ENCODE measurements at places on chromosomes 16 and 17.

GRCh38 chr16:27585200-27585599 lies 35.3 kb downstream of the KATNIP start:
- DNase-seq: no peak

DNA sequence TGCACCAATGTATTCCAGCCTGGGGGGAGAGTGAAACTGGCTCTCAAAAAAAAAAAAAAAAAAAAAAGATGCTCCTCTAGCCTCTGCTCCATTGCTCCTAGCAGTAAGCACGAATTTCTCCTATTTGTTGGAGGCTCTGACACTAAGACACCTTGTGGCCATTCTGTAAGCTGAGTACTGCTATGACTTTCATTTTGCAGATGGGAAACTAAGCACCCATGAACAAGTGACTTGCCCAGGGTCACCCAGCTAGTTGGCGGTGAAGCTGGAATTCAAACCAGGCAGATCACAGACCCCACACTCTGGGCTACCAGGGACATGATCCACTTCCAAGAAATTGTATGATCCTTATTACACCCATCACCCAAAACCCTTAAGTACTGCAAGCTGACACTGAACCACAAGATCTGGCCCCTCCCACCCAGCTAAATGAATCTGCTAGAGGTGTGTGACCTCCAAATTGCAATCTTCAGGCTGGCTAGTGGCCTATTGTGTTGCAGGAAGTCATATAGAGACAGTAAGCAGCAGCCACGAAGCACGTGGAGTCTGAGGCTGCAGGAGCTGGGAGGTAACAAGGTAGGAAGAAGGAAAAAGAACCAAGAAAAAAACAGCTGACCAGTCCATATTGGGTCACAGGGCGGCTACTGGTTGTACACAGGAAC lies 209.4 kb downstream of the XYLT1 start:
- DNase-seq: no peak

GRCh38 chr16:61817583-61818278 lies 218.5 kb downstream of the CDH8 start:
- no peak for DNase-seq

- no peak for DNase-seq
Measured at GRCh38 chr16:15530085-15530484, 95.7 kb downstream of the BMERB1 start.

- DNase-seq: no peak
Measured at GRCh38 chr17:60321336-60322055, 70.4 kb downstream of the USP32 start.

DNA sequence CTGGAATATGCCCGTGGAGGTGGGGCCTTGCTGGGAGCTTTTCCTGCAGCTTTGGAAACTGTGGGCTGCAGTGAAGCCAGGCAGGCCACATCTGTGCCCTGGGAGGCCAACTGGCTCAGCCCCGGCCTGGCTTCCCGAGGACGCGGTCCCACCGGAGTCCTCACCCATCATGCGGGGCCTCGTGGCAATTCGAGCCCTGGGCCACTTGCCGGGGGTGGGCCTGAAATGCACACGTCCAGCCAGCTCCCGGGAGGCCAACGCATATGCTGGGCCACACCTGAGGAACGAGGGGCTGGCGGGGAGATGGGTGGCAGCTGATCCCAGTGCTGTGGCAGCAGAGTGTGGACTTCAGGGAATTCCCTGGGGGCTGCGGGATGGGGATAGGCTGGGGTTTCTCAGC lies 172.4 kb upstream of the GSE1 start:
- no peak for DNase-seq

DNA sequence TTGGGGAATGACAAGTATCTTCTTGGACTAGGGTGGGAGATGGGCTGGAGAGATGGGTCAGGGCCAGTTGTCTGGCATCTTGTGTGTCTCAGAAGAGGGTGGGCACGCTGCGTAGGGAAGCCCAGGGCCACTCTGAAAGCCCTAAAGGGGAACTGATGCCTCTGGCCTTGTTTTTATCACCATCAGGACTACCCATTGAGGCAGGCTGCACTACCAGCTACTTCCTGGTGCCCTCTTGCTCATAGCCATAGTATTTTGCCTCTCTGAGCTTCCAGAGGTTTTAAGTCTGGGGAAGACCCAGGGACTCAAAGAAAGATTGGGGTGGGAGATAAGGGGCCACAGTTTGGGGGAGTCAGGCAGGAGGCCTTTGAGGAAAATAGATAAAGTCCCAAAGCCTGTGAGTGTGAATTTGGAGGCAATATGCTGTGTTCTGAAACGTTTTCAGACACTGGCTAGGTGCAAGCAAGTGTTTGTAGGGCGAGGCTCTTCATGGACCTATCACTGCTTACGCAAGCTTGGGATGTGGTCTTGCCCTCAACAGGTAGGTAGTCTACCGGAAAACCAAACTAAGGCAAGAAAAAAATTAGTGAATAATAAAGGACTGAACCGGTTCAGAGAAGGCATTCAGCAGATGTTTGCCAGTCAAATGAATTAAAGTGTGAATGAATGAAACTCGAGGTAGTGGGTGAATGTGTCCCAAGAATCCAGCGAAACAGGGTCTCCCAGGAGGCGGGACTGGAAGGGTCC lies 688 bp upstream of the ITGB3 start:
- no peak for DNase-seq

GRCh38 chr16:11799017-11799381 lies 1.9 kb upstream of the ZC3H7A start:
- no peak for DNase-seq

GRCh38 chr17:12790249-12791106 lies 1.2 kb downstream of the ARHGAP44 start:
- DNase-seq: peak; percentile 13

DNA sequence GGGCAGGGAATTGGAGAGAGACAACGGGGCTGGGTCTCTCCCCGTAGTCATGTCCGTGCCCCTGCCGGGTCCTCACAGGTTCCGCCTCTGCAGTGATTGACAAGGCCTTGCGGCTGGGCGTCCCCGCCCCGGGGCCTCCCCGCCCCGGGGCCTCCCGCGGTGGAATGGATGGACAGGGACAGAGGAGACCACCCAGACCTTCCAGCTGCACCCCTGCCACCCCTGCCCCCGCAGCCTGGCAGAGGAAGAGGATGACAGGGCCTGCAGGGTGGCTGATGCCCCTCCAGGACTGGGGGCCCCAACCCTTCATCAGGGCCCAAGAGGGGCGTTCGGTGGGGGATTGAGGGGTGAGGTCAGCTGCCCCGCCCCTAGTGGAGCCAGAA lies 216.4 kb upstream of the CIBAR2 start:
- DNase-seq: no peak

- no peak for DNase-seq
Measured at GRCh38 chr17:57521606-57522005, 223.5 kb downstream of the CCDC182 start.

- no peak for DNase-seq
Measured at GRCh38 chr17:12567077-12568053, 98.3 kb upstream of the MYOCD start.

DNA sequence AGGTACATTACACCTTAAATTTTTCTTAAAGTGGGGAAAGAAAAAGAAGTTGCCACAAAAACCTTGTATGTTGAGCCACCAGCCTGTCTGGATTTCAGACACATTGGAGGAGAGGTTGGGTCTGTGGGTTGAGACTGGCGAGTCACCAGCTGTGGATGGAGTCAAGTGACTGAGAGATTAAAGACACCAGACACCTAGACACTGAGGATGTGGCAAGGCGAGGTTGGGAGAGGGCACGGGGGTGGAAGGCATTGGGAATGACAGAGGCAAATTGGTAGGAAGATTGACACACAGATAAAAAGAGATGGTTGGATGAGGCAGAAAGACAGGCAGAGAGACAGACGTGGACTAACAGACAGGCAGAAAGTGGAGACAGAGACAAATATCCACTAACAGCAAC lies 49.6 kb downstream of the KCNJ12 start:
- DNase-seq: no peak

DNA sequence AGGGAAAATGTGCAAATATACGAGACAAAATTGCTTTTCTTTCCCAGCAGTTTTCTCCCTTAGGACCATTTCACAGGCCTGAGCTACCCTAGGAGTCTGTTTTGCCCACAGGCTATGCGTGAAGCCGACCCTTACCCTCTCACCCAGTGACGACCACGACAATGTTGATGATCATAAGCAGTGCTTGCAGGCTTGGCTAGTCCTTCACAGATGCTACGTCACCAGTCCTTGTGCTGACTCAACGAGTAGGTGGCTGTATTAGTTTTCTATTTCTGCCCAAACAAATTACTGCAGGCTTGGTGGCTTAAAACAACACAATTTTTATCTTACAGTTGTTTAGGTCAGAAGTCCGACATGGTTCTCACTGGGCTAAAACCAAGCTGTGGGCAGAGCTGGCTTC lies 574.6 kb upstream of the HSBP1 start:
- DNase-seq: no peak

- no peak for DNase-seq
Measured at GRCh38 chr17:81271226-81271625, 23.9 kb downstream of the SLC38A10 start.

DNA sequence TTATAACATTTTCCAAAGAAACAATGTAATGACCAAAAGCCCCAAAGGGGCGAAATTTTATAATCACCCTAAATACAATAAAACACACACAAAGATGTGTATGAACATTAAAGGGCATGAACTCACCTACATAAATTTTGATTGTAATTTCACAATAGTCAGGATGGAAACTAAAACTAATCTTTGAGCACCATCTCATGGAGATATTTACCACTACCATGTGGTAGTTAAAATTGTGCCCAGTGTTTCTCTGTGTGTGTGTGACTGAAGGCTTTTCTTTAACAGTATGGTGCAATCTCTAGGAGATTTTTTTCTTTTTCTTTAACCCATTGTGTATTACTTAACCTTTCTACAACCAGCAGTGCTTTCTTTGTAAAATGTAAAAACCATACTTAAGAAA lies 19.7 kb upstream of the MEIOC start:
- DNase-seq: no peak

GRCh38 chr17:39647256-39647655 lies 10.3 kb downstream of the STARD3 start:
- peak; percentile 70 for DNase-seq

GRCh38 chr17:10135539-10136257 lies 62.7 kb downstream of the GAS7 start:
- no peak for DNase-seq

DNA sequence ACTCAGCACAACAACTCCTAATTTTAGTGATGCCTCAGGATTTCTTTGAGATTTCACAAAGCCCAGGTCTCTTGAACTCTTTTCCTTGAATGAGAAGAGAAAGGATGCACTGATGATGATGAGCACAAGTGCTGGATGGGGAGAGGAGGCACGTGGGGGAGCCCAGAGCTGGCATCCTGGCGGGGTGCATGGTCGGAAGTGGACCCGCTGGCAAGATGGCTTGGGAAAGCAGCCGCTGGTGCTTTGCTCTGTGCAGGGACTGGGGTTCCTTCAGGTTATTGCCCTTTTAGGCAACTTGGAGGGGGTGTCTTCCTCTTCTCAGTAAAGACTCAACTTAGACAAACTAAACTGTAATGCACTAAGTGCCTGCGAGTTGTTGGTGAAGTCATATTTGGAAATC lies 22.3 kb downstream of the CALB2 start:
- DNase-seq: no peak

DNA sequence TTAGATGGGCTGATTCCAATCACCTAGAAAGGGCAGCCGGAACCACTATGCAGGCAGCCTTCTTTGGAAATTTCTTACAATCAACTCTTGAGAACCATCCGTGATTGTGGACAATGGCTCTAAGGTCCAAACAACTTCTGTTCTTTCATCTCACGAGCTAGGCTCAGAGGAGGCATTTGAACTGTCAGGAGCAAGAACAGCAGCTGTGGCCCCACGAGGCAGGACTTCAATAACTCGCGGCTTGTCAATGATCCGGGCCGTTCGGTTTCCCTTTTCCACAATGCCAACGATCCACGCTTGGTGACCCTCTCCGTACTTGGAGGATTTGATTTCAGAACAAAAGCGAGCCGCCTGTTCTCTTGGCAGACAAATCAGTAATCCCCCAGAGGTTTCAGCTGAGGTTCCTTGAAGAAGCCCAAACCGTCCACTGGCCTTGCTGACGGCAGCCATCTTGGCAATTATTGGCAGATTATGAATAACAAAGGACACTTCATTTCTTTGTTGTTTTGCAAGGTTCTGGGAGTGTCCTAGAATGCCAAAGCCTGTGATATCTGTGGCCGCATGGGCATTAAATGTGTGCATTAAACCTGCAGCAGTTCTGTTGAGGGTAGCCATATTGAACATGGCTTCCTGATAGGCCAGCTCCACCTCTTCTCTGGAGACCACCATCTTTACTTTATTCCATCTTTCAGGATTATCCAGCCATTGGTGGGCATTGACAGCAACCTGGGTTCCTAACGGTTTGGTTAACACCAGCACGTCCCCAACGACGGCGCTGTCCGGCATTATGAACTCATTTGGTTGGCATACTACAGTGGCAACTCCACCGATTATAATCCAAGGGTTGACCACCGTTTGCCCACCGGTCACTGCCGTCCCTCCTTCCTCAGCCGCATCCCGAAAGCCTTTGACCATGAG lies 1.2 kb downstream of the SEPHS2 start:
- DNase-seq: no peak

GRCh38 chr16:81088836-81089235 lies 7.4 kb downstream of the GCSH start:
- no peak for DNase-seq

DNA sequence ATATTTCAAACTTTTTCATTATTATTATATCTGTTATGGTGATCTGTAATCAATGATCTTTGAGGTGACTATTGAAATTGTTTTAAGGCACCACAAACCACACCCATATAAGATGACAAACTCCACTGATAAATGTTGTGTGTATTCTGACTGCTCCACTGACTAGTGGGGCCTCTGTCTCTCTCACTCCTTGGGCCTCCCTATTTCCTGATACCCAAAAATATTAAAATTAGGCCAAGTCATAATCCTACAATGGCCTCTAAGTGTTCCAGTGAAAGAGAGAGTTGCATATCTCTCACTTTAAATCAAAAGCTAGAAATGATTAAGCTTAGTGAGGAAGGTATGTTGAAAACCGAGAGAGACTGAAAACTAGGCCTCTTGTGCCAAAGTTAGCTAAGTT lies 23.4 kb downstream of the CYLD start:
- DNase-seq: no peak

- peak; percentile 16 for DNase-seq
Measured at GRCh38 chr16:69494991-69495392, 70.6 kb downstream of the CYB5B start.

DNA sequence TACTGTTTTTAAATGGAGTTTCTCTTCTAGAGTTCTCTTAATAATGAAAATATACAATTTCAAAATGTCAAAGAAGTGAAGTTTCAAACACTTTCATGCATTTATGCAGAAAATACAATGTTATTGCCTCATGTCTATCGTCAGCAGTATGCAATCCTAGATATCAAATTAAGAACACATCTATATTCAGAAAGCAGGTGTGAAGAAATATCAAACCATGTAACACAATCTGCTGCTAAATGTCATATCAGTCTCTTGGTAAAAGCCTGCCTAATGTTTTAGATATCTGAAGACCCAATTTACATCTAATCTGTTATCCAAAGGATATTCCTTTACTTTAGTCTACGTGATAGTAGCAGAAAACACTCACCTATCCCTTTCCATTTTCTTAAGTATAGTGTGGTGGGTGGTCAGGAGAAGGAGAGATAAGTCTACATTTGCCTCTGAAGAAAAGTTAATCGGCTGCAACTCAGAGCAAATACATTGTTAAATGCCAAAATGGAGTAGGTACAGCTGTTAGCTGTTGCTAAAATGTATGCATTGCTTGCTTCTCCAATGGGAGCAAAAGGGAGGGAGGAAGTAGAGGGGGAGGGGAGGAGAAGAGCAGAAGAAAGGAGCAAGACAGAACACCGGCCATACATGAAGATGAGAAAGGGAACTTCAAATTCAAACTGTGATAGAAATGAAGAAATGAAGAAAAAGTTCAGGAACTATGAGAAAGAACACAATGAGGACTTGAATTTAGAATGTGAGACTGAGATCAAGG lies 64.9 kb downstream of the ITFG1 start:
- no peak for DNase-seq

GRCh38 chr16:89922477-89922883 lies 662 bp upstream of the TUBB3 start:
- DNase-seq: peak; percentile 85

Data from Calu3 (cell line).